ENCODE measurements at places on chromosomes 3 and 15. TPM values are rescaled to one million over a fixed set of nuclear protein-coding genes. Genes with fewer than 3 reads are reported as not detected.

DNA sequence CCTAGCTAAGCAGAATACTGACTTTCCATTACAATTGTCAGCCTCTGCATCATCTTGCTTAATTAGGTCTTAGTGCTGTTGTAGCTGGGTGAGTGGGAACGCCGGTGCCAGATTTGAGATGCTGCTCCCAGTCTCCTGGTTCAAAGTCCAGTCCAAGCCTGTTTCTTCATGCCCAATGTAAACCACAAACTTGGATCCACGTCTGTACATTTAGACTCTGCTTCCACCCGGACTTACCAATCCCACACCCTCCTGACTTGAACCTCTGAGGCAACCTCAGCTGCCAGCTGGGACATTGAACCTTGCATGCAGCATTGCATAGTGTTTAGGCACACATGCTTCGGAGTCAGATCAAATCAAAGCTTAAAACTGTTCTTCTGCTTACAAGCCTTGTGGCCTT is 43.0 kb downstream of the BCL2L10 start:
- DNase-seq: peak; percentile 57

GRCh38 chr3:112561484-112561733 is 353 bp downstream of the ATG3 start:
- DNase-seq: no peak

GRCh38 chr3:13031621-13032020 is 41.6 kb downstream of the IQSEC1 start:
- DNase-seq: no peak

- no peak for DNase-seq
Observed at GRCh38 chr3:115248274-115248673, 101.2 kb upstream of the ZBTB20 start.

GRCh38 chr3:142595581-142595950 is 627 bp upstream of the PLS1 start:
- DNase-seq: peak; percentile 74

Gene SAXO2
- 0.04 TPM for polyA plus RNA-seq

DNA sequence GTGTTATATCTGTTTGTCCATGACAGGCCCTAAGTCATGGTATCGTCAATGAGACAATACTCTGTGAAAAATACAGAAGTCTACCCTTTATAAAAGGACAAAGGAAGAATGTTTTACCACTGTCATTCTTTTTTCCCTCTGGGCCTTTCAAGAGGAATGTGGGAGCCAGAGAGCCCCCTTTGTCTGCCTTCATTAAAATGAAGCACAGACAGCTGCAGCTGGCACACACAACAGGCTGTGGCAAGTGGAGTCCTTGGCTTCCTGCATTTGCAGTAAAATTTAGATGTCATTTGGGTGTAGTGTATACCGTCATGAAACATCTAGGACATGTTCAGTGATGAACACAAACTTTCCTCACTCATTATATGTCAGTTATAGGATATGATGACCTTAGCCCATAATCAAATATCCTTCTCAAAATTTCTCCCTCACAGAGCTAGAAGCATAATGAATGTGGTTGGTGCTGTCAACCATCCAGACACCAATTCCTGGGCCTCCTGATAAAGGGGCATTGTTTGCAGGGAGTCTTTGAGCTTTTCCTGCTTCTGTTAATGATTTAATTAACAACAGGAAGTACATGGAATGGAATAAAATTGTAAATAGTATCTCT is 76.4 kb downstream of the DHX36 start:
- peak; percentile 15 for DNase-seq

GRCh38 chr3:185552358-185552877 is at the start of gene LIPH:
Gene LIPH (minus strand): TSS chr3:185552588. CDS start chr3:185552471, 117 bp downstream.
- DNase-seq: no peak

GRCh38 chr3:190036631-190037030 is 84.1 kb downstream of the P3H2 start:
- no peak for DNase-seq

GRCh38 chr3:55066551-55067047 is 138.7 kb upstream of the LRTM1 start:
- no peak for DNase-seq

DNA sequence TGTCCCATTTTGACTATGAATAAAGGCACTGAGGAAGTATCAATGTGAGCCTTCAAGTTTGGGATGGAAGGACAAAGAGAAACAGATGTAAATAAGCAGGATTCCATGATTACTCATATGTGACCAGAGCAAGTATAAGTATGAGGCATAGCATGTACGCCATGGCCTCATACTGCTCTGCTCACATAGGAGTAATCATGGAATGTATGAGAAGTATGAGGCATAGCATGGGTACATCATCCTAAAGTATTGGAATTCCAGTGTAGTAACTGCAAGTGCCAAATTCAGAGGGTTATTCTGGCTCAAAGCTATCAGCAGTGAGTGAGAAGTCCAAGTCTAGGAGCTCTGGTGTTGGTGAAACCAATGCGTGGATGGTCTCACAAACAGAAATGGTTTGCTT is 81.2 kb upstream of the WDR72 start:
- no peak for DNase-seq

Gene CYP8B1
- polyA plus RNA-seq: 2.8 TPM

DNA sequence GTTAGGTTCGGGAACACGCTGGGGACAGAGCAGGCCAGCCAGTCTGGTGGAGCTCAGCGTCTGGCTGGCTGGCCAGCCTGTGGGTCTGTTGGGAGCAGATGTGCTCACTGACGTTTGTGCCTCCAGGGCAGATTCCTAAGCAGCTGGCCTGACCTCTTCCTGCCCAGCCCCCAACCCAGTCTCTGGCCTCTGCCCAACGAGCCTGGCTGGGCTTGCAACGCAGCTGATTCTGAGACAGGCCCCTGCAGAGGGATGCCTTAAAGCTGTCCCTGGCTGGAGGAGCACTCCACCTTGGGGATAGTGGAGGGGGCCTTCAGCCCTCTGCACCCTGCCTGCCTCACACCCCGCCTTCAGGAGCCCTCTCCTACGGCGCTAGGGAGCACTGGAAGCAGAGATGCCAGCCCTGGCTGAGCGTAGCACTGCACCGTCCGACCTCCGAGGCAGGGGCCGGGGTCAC is 46.0 kb downstream of the KLF13 start:
- no peak for DNase-seq

DNA sequence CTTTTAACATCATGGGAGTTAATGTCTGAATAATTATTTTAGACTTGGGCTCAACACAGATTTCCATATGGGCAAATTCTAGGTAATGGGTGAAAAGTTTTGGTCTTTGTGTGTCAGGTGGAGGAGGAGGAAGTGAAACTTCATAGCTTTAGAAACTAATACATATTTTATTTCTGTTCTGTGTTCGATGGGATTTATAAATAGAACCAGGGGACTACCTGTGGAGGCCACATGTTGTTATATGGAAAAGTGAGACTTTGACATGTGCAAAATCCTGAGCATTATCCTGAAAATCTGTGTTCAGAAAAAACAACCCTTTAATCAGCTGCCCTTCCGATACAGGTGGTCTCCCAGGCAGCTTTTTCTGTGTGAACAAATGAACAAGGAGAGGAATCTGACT is 209.5 kb downstream of the SOX2 start:
- no peak for DNase-seq

Gene PRTG
- polyA plus RNA-seq: 9.7 TPM

DNA sequence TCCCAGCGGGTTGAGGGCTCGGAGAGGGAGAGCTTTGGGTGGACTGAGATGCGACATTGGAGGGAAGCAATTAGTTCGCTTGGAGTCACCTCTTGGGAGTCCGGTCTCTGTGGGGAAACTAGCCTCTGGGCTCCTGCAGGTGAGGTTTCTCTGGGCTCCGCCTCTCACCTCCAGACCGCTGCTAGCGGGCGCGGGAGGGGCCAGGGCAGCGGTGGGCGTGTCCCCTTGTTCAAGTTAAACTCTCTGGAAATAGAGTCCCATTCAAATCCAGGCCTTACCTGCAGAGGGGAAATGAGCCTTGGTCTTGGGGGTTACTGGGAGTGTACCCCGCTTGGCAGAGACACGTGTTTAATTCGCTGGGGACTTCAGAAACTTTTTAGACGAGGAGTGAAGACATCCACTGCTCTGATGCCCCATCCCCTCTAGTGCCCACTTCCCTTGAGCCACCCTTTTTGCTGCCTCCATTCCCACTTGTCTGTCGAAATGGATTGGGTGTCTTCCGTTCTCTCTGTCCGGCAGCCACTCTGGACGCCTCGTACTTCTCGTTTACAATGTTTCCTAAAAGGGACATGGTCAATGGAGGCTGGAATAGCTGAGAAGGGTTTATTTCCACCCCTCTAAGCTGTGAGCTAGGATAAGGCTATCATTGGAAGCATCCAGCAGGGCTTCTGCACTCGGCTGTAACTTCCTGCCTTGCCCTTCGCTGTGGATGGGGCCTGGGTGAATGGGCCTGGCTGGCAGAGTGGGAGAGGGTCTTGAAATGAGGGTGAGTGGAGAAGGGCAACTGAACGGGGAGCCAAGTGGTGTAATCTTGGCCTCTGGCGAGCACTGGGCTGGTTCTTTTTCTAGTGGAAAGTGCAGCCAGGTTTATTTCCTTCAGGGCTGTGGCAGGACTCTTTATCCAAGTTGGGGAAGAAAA is 1.1 kb downstream of the MITF start:
- DNase-seq: no peak

GRCh38 chr15:69540622-69541021 is 88.0 kb downstream of the RPLP1 start:
- no peak for DNase-seq

Gene CPLX3
- polyA plus RNA-seq: not detected

GRCh38 chr3:46187876-46188275 is 20.2 kb downstream of the CCR1 start:
- DNase-seq: no peak

- DNase-seq: no peak
Observed at GRCh38 chr3:135528413-135529015, 437.0 kb upstream of the PPP2R3A start.

Gene RSRC1
- polyA plus RNA-seq: 4.1 TPM

DNA sequence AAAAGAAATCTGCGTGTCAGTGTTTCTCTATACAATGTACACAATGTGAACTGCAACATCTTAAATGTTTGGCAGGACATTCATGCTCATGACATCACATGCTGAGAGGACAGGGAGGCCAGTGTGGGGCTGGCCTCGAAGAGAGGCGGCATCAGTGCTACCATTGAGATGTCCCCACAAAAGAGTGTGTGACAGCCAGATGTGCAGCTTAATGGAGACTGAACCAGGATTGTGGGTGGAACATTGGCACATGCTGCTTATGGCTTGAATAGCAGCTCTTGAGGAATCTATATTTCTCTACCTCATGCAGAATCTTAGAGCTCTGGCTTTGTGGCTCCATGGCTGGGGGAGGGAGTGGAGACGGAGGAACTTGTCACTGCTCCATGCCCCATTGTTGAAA is 18.5 kb downstream of the CLDN11 start:
- DNase-seq: no peak

Gene ATOSA
- polyA plus RNA-seq: 16.3 TPM

DNA sequence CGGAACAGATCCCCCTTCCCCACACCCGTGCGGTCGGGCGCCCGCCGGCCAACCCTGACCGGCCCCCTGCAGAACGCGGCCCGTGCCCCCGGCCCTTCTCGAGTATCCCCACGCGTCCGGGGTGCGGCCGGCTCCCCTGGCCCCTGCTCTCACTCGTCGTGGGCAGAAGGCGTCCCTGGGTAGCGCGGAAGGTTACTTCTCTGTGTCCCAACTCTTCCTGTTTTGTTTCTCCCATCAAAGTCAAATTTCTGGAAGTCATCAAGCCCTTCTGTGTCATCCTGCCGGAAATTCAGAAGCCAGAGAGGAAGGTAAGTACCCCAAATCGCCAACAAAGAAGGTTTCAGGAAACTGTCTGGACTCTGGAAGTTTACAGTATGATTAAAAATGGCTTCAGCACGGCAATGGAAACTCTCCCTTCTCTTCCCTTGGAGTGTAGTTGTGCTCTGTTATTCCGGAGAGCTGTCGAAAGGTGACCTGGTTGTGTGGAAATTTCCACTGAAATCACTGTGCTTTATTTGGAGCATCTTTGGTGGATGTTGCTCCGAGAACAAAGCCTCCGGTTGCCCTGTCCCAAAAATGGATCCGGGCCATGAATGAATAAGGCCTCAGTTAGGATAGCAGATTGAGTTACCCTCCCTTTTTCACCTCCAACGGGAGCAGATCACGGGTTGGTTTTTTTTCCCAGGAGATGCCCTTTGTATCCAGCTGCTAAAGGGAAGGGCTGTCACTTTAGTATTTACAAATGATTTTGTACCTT is 536 bp downstream of the SEC61A1 start:
- peak; percentile 46 for DNase-seq

Gene LRRC31
- not detected for polyA plus RNA-seq

Gene SMAD6
- polyA plus RNA-seq: 3.1 TPM

- no peak for DNase-seq
Observed at GRCh38 chr3:192171213-192171612, 556.1 kb downstream of the FGF12 start.

DNA sequence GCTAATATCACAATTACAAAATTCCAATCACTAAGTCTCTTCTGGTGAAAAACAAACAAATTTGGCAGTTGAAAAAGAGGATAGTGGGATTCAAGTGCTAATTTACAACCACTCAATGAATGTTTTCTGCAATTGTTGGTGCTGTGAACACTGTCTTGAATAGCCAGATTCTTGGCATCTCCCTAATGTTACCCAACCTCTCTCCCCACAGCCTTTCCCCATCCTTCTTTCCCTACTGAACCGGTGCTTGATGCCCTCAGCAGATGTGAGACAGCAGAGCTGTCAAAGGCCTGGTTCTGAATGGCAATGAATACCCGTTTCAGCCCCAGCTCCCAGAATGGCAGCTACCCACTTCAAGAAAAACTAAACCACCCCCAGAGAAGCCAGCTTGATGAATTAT is 22.5 kb upstream of the BHLHE40 start:
- DNase-seq: no peak

DNA sequence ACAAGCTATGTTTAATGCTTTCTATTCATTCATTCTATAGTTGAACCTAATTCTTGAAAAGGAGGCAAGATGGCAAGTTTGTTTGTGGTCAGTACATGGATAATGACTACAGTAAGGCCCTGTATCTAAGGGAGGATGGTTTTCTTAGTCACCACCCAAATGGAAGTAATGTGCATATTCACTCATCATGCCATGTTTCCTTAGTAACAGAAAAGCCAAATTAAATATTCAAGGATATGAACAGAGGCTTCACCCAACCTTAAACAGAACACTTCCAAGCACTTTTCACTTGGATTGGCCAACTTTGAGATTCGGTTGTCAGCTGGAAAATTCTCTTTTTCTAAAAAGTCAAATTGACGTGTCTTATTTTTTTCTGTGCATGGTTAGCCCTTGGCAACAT is 805.3 kb upstream of the LMCD1 start:
- no peak for DNase-seq

- no peak for DNase-seq
Observed at GRCh38 chr3:138684396-138684795, 75.8 kb downstream of the FAIM start.

DNA sequence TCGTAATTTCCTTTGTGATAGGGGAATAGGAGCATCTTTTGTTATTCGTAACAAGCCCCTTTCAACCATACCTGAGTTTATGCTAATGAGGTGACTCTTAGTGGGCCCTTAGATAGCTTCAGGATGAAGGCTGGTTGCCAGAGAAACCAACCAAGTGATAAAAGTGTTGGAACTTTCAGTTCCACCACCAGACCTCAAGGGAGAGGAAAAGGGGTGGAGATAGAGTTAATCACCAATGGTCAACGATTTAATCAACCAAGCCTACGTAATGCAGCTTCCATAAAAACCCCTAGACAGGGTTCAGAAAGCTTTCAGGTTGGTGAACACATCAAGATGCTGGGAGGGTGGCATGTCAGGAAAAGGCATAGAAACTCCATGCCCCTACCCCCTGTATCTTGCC is 33.0 kb downstream of the HERC1 start:
- DNase-seq: no peak

Gene ZIC4
- not detected for polyA plus RNA-seq

All from HepG2 (cell line).